ENCODE measurements at places on chromosomes 6 and 20.
A peak's percentile ranks its signal among the peaks of the same experiment; 100 is the strongest.

DNA sequence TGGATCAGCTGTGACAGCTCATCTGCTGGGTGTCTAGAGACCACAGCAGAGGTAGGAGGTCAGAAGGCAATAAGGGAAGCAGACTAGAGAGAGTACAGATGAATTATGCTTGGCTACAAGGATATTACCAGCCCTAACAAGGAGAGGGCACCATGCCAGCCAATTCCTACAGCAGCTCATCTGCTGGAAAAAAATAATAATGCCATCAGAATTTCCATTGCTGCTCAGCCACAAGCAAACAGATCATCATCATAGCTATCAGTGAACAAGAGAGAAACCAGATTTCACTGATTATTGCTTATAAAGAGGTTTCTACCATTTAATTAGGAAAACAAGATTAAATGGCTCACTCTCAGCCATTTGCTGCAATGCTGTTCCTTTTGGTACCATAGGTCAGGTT, 66.5 kb downstream of the PSMG4 start:
- DNase-seq = peak; percentile 16

DNA sequence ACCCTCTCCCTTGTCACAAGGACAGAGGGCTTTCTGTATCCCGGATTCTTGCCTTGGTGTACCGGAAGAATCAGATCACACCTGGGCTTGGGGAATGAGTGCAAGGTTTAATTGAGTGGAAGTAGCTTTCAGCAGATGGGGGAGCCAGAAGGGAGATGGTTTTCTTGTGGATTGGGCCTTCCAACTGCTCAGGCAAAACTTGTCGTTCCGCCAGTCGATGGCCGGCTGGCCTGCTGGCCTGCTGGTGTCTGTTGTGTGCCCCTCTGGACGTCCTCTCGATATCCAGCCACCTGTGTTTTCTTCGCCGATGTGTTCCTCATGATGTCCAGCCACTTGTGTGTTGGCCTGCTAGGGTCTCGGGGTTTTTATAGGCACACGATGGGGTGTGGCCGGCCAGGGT, 168.1 kb downstream of the CDKAL1 start:
- no peak for DNase-seq

GRCh38 chr6:13694562-13694961, 17.1 kb downstream of the RANBP9 start:
- DNase-seq = no peak

GRCh38 chr6:150510576-150510975, 89.1 kb upstream of the PLEKHG1 start:
- DNase-seq = no peak

- DNase-seq = no peak
Observed at GRCh38 chr6:138817799-138818198, 21.9 kb downstream of the ECT2L start.

DNA sequence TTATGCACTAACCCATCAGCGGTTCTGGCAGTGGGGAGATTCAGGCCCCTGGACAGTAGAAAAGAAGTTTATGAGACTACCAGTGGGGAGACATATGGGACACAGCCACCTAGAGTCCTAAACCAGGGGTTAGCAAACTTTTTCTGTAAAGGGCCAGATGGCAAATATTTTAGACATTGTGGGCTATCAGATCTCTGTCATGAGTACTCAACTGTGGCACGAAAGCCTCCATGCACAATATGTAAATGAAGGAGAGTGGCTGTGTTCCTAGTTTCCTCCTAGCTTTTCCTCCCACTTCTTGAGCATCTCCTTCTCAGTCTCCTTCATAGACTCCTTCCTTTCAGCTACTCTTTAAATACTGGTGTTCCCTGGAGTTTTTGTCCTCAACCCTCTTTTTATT, 3.3 kb upstream of the HLA-DMA start:
- DNase-seq = no peak

DNA sequence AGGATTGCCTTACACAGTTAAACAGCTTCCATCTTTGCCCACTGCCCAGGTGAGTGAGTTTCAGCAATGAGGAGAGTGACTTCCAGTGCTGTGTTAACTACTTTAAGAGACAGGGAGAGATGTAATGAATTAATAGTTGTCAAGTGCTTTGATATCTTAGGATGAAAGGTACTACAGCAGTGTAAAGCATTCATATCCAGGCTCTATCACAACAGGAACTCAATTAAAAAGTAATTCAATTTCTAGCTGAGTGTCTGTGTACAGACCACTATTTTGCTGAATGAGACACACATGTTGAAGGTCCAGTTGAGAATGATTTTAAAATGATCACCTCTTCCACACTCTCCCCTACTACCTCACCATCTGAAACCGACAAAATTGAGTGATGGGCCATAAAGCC, 70.7 kb upstream of the BEND3 start:
- DNase-seq = no peak

- no peak for DNase-seq
Observed at GRCh38 chr20:62702013-62702300, 6.7 kb upstream of the NTSR1 start.

- DNase-seq = no peak
Observed at GRCh38 chr6:42042108-42042507, 8.2 kb upstream of the TAF8 start.

All from amniotic stem cell (primary cell).